ENCODE measurements at places on chromosomes 16 and 17. TPM values are rescaled to one million over a fixed set of nuclear protein-coding genes. Genes with fewer than 3 reads are reported as not detected.

GRCh38 chr17:17822189-17822588, 14.6 kb downstream of the SREBF1 start:
- no peak for DNase-seq
- H3K4me3 ChIP-seq, result no peak overlapping the region
- H3K27me3 ChIP-seq, result no peaks in the 10 kb centered on the region
- no peak overlapping the region for H3K27ac ChIP-seq
- H3K4me1 ChIP-seq, result peaks cover 50% of the 10 kb centered on the region

GRCh38 chr16:58124601-58124915, 4.6 kb downstream of the CFAP20 start:
- DNase-seq, result no peak
- H3K27ac ChIP-seq, result no peak overlapping the region
- peaks cover 68% of the 10 kb centered on the region for H3K4me1 ChIP-seq
- no peaks in the 10 kb centered on the region for H3K27me3 ChIP-seq
- no peak overlapping the region for H3K4me3 ChIP-seq

- H3K4me1 ChIP-seq, result no peaks in the 10 kb centered on the region
- no peaks in the 10 kb centered on the region for H3K27me3 ChIP-seq
- peak overlapping the region; percentile 97 for H3K27ac ChIP-seq
Measured at GRCh38 chr17:28950752-28951427, 428 bp downstream of the PHF12 start.

GRCh38 chr17:63741143-63741407, 524 bp downstream of the STRADA start:
- H3K36me3 ChIP-seq, result peaks cover 21% of the 10 kb centered on the region
- no peaks in the 10 kb centered on the region for H3K27me3 ChIP-seq
- peak overlapping the region; percentile 84 for H3K4me3 ChIP-seq
- peak overlapping the region; percentile 58 for H3K27ac ChIP-seq

KRT25 gene
- not detected for total RNA-seq

TMEM204 gene
- not detected for total RNA-seq
